Breast epithelium (tissue), 4 donors: ENCODE measurements at places on chromosomes 7 and 10. TPM values are rescaled to one million over a fixed set of nuclear protein-coding genes. Genes with fewer than 3 reads are reported as not detected.
A peak's percentile ranks its signal among the peaks of the same experiment; 100 is the strongest.

The VWC2 gene
- not detected for total RNA-seq

DNA sequence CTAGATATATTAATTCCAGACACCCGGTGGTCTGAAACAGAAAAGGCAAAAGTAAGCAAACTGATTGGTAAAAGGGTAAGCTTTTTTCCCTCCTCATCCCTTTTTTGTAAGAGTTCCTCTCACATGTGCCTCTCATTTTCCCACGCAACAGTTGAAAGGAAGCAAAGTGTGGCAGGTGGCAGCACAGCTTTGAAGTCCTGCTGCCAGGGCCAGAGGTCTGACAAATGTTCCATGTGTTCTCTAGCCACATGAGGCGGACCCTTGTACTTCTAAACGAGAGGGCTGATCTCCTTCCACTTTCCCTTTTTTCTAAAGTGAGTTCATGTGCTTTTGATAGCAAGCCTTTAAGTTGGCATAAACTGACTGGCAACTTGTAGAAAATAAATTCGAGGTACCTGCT lies 217.5 kb downstream of the POLR1F start:
- DNase-seq, result no peak

The PPP1R9A gene
- 19.3 TPM for total RNA-seq

DNA sequence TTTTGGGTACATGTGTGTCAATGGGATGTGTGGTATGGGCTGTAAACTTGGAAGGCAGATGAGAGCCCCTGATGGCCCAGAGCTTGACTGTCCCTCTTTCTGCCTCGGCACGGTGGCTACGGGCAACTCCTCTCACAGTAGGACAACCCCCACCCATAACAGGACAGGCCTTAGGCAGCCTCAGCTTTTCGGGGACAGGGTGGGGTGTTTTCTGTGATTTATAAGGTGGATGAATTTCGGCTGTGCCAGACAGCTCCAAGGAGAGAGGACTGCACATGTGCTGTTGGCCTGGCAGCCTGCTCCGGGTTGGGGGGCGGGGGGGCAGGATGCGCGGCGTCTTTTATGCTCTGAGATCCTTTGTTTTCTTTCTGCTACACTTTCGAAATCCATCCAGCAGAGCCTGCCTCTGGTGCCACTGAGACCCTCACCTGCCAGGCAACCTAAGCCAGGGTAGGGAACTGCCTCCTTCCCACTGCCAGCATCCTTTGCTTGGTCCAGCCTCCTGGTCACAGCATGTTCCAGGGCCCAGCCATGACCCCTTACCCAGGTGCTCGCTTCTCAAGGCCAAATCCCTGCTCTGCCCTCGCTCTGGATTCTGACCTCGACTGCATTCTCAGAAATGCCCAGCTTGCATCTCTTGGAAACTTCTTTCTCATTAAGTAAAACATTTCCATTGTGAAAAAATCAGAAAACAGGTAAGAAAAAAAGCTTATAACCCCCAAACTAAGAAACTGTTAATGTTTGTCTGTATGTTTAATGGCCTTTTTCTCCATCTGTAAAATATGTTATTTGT lies 15.4 kb upstream of the BTBD16 start:
- no peak for DNase-seq

- DNase-seq, result no peak
Observed at GRCh38 chr10:51879238-51879637, 179.8 kb upstream of the CSTF2T start.

GRCh38 chr10:60964257-60965235 lies 20.6 kb upstream of the RHOBTB1 start:
- peak; percentile 38 for DNase-seq

DNA sequence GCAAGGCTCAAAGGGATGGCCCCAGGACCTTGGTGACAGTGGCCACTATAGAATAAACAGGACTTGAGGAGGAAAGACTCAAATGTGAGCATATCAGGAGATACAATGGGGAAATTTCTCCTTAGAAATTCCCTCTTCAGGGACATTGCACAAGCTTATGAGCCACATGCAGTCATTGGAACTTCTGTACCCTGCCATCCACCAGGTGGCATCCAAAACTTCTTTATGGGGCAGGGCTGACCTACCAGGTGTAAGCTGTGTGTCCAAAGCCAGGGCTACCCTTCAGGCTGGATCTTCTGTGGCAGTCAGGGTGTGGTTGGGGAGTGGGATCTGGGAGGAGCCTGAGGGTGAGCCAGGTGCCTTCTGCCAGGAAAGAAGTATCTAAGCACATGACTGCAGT lies 36.6 kb upstream of the LRRC18 start:
- DNase-seq, result no peak

The SPOCK2 gene
- total RNA-seq, result 3.9 TPM

The CPEB3 gene
- total RNA-seq, result 12.1 TPM
